ENCODE measurements at places on chromosomes 6 and 20. TPM values are rescaled to one million over a fixed set of nuclear protein-coding genes. Genes with fewer than 3 reads are reported as not detected.

The CLPSL2 gene
- not detected for total RNA-seq

The SLC17A1 gene
- not detected for total RNA-seq

The HFE gene
- 3.5 TPM for total RNA-seq

The RGS17 gene
- total RNA-seq: 0.37 TPM

The PPP1R14C gene
- total RNA-seq: not detected

The SLC44A4 gene
- total RNA-seq: not detected

The FUT9 gene
- not detected for total RNA-seq

The PPP1R16B gene
- total RNA-seq: 0.03 TPM

The PERP gene
- total RNA-seq: 42.4 TPM

The PGC gene
- total RNA-seq: not detected
